ENCODE measurements at places on chromosomes 13 and 19. TPM values are rescaled to one million over a fixed set of nuclear protein-coding genes. Genes with fewer than 3 reads are reported as not detected.
A peak's percentile ranks its signal among the peaks of the same experiment; 100 is the strongest.

DNA sequence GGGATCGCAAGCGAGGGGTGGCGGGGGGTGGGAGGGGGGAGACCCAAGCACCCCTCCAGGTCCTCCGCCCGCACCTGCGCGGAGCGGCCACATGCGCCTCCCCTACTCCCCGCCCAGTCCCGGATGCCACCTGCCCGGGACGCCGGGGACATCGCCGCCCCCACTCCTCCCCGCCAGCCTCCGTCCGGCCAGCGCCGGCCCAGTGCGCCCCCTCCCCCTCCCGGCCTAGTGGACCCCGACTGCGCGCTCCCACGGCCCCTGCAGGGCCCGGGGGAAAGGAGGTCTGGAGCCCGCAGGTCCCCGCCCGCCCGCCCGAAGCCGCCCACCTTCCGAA lies 263 bp downstream of the RHPN2 start:
- no peak for DNase-seq

DNA sequence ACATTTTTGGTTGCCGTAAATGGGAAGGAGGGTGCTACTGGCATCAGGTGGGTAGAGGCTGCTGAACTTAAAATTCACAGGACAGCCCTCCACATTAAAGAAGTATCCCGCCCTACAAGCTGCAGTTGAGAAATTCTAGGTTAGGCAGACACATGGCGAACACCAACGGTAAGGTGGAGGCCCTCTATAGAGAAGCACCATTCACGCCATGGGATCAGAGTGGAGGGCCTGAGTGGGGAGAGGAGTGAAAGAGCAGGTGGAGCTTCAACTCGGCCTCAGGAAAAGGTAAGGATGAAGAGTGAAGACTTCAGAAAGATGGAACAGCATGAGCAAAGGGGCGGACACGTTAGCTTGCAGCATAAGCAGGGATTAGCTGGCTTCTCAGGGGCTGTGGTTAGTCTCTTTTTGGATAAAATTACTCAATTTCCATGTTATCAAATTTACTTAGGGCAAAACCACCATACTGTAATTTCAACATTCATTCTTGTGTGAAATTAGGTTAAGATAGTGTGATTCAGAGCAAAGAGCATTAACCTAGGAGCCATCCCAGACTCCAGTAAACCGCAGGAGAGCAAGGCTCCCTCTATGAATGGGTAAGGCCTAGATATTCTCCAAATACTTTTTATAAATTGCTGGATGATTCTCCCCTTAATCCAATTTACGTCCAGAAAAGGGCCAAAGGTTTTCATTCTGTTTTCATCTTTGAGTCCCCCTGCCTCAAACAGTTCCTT lies 1.2 kb downstream of the EEF1AKMT1 start:
- no peak for DNase-seq

- DNase-seq: no peak
Measured at GRCh38 chr13:86554066-86554465, 754.8 kb upstream of the SLITRK6 start.

DNA sequence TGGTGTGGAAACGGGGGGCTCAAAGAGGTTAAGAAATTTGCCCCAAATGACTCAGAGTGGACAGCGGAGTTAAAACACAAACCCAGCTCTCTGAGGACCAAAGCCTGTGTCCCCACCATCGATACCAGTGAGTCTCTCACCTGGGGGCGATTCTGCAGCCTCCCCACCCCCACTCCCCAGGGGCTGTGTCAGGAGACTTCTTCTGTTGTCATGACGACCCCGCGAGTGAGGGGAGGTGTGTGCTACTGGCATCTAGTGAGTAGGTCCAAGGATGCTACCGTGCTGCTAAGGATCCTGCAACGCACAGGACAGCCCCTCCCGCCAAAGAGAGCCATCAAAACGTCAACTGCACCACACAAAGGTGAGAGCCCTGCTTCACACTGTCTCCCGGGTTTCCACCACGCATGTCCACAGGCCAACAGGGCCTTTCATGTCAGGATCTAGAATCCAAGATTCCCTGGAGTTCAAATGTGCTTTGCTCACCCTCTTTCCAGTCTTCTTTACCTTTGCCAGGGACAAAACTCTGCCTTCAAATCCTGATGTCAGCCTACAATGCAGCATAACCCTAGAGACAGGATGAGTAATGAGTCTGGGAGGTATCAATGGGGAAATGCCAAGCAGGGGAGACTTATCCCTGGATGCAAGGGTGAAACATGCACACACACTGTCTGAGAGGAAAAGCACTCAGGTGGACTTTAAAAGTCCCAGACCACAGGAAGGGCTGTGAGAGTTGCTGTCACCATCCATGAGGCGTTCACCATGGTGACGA lies 3.9 kb downstream of the RANBP3 start:
- DNase-seq: no peak

GRCh38 chr13:26996965-26997752 lies 174.5 kb downstream of the USP12 start:
- no peak for DNase-seq

DNA sequence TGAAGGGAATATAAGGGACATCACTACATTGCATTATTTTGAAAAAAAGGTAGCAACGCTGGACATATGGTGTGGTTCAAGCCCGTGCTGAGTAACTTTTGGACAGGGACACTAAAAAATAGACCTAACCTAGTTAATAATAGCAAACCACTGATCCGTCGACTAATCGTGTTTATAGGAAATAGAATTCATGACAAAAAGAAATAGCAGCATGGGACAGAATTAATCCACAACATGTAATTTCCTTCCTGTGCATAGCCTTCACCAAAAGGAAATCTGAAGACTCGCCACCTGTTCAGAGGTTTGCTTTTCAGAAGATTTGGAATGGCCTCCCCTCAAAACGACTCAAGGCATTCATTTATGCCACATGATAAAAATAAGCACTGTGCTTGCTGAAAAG lies 128.7 kb downstream of the FGF14 start:
- DNase-seq: no peak

GRCh38 chr13:75153386-75153785 lies 328.6 kb downstream of the TBC1D4 start:
- DNase-seq: no peak

- peak; percentile 88 for DNase-seq
Measured at GRCh38 chr19:14090509-14091080, at the start of gene SAMD1. Gene SAMD1 (minus strand): TSS chr19:14090751.

Gene MIA
- not detected for total RNA-seq

GRCh38 chr19:48991873-48992580 lies 1.1 kb downstream of the GYS1 start:
- DNase-seq: no peak

DNA sequence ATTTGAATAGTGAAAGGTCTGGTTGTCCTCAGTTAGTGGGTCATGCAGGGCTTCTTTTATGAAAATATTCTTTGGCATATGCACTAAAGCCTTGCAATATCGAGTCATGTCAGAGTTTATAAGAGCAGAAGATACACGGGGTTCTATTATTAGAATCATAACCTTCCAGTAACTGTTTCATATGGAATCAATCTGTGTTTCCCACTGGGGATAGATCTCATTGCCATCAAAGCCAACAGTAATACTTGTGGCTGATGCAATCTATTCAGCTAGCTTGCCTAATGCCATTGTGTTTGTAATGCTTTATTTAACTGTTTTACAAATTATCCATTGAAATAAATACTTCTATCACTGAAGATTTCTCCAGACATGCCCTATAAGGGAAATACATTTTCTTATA lies 746.9 kb upstream of the PCDH9 start:
- no peak for DNase-seq

Gene CEACAM7
- not detected for total RNA-seq

Gene SCN1B
- total RNA-seq: 210 TPM

DNA sequence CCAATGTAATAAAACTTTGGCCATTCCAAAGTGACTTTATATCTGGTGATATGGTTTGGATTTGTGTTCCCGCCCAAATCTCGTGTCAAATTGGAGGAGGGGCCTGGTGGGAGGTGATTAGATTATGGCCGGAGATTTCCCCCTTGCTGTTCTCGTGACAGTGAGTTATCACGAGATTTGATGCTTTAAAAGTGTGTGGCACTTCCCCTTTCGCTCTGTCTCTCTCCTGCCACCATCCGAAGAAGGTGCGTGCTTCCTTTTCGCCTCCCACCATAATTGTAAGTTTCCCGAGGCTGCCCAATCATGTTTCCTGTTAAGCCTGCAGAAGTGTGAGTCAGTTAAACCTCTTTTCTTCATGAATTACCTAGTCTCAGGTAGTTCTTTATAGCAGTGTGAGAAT lies 9.3 kb upstream of the NALCN start:
- no peak for DNase-seq

Gene AP2S1
- total RNA-seq: 169 TPM

Gene CYP4F2
- not detected for total RNA-seq

GRCh38 chr13:48214519-48215121 lies 18.4 kb upstream of the ITM2B start:
- DNase-seq: no peak

DNA sequence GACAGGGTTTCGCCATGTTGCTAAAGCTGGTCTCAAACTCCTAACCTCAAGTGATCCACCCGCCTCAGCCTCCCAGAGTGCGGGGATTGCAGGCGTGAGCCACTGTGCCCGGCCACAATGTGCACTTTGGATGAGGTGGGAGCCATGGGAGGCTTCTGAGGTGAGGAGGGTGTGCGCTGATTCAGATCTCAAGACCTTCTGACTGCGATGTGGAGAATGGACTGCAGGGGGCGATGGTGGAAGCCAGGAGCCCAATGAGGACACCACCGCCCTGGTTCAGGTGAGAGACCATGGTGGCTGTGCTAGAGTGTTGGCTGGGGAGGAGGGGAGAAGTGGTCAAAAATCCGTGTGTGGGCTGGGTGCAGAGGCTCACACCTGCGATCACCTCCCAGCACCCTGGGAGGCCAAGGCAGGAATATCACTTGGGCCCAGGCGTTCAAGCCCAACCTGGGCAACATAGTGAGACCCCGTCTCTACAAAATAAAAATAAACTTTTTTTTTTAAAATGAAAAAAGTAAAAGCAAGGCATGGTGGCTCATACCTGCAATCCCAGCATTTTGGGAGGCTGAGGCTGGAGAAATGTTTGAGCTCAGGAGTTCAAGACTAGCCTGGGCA lies 5.6 kb downstream of the INAFM1 start:
- DNase-seq: no peak

DNA sequence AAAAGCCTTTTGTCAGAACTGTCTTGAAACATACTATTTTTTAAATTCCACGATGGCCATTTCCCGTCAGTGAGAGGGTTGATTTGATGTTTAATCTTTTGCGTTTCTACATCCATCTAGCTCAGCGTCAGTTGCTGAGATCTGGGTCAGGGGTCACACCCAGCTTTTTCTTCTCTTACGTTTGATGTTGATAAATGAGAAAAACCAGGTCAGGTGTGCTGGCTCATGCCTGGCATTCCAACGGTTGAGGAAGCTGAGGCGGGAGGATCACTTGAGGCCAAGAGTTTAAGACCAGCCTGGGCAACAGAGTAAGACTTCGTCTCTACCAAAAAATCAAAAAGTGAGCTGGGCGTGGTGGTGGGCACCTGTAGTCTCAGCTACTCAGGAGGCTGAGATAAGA lies 168.9 kb downstream of the PTPRS start:
- DNase-seq: no peak

Gene EVI5L
- total RNA-seq: 52.2 TPM

DNA sequence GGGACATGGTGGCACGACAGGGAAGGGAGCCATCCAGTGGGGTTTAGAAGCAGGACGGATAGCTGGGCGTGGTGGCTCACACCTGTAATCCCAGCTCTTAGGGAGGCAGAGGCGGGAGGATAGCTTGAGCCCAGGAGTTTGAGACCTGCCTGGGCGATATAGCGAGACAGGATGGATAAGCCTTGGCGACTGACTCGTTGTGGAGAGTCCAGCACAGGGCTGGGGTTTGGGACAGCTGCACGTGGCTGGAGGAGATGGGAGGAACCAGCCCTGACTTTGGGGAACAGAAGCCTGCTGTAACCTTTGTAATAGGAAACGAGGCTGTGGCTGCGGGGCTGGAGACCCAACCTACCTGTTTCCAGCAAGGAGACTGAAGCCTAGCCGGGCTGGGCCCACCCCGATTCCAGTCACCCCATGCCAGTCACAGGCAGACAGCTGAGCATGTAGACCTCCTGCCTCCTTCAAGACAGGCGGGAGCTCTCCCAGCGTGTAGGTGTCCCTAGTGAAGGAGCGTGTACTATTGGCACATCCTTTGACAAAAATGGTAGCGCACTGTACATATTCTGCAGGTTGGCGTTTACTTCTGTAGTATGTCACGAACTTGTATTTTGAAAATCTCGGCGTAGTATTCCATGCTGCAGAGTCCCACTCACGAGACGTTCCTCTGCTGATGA lies 8.0 kb downstream of the LENG1 start:
- no peak for DNase-seq

GRCh38 chr19:51366389-51367254 lies 434 bp upstream of the ETFB start:
- peak; percentile 99 for DNase-seq

DNA sequence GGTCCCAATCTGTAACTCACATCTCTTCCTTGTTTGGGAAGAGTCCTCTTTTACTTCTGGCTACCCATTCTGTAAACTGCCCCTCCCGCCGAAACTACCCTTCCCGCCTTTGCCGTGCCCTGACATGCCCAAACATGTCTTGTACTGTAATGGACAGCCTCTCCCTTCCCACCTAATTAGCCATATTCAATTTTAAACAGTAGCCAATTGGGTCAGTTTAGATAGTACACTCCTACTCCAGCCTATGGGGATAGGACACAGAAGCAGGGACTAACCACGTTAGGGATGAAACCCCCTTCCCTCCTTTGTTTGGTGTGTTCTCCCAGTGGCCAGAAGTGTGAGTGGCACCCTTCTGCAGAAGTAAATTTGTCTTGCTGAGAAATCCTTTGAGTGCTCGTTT lies 34.2 kb downstream of the SACS start:
- DNase-seq: no peak

DNA sequence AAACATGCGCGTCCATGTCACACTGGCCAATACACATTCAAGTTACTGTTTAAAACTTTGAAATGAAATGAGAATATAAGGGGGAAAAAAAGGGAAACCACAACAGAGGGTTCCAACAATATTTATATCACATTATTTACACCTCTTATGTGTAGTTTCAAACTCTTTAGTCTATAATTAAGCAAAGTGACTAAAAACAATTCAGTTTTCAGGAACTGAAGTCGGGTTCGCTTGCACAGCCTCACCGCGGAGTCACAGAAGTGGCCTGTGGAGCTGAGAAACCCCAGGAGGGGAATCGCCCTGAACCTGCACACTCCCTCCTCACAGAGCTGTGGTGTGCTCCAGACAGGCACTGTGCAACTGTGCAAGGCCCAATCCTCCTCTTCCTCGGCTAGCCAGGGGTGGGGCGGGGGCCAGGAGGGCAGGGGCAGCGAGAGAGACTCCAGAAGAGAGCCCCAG lies 75.9 kb downstream of the STK24 start:
- DNase-seq: no peak

GRCh38 chr19:2320049-2320448 lies 8.3 kb downstream of the LSM7 start:
- no peak for DNase-seq

DNA sequence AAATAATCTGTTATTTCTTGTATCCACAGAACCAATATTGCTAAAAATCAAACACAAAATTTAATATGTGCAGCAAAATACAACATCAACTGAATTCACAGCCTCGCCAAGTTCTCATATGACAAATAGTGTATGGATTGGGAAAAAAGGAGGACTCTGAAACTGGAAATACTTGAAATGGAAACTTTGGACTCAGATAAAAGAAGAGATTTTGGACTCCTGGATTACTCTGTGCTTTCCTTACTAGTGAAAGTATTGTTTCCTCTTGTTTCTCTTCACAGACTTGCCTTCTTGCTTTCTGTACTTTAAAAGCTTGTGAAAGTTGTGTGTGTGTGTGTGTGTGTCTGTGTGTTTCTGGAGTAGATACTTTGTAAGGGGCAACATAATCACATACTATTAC lies 1596.3 kb downstream of the PCDH9 start:
- no peak for DNase-seq

GRCh38 chr13:40966298-40966697 lies 52.8 kb downstream of the ELF1 start:
- no peak for DNase-seq

Gene GDF15
- total RNA-seq: 0.78 TPM

GRCh38 chr13:97212004-97212403 lies 10.1 kb upstream of the MBNL2 start:
- no peak for DNase-seq

All from dorsolateral prefrontal cortex (tissue), 122 donors.